ENCODE measurements at places on chromosomes 1 and 21.
A peak's percentile ranks its signal among the peaks of the same experiment; 100 is the strongest.

DNA sequence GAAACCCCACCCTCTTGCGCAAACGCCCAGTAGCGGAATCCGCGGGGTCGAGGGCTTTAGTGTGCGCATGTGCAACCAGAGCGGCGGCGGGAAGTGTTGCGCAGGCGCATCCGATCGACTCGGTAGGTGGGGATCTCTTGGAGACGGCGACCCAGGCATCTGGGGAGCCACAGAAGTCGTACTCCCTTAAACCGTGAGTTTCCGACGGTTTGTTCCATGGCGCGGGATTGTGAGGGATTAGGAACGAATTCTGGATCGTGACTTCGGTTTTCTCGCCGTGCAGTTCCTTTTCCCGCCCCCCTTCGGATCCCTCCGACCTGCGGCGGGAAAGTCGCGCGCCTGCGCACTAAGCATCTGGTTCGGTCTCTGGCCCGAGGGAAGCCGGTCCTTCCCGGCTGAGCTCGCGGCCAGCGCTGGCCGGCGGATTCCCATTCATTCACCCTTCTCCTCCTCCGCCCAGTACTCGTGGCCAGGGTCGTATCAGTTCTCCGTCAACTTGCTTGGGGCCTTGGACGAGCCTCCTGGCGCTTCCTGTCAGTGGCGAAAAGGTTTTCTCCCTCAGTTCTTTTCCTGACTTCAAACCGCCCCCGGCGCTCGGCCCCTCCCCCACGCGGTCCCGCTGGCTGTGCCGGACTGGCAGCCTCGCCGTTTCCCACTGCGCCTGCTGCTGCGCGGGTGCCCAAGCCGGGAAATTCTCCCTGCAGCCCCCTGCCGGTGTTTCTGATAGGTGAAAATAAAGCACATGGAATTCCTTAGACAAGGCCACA, at the start of gene CDC7:
CDC7 (plus strand) TSS at position 96 of the 767 bp plus-strand sequence. CDS start 866 bp downstream, outside the sequence.
- DNase-seq = peak; percentile 82

DNA sequence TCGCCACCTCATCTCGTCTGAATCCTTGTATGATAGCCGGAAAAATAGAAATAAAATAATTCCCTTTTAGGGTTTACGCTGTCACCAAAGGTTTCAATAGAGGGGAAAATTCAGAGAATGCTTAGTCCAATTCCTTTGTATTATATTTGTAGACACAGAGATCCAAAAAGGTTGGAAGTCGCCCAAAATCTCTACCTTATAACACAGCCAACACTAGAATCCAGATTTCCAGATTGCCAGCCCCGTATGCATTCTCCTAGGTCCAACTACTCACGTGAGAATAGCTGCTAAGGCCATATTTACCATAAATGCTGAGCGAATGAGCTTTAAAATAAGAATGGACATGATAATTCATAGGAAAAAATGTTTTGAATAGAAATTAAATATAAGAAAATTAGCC, 124.5 kb downstream of the KCNK1 start:
- no peak for DNase-seq

GRCh38 chr1:950881-951280, 8.2 kb downstream of the NOC2L start:
- DNase-seq = no peak

GRCh38 chr21:31449921-31450535, 106.0 kb upstream of the TIAM1 start:
- no peak for DNase-seq

DNA sequence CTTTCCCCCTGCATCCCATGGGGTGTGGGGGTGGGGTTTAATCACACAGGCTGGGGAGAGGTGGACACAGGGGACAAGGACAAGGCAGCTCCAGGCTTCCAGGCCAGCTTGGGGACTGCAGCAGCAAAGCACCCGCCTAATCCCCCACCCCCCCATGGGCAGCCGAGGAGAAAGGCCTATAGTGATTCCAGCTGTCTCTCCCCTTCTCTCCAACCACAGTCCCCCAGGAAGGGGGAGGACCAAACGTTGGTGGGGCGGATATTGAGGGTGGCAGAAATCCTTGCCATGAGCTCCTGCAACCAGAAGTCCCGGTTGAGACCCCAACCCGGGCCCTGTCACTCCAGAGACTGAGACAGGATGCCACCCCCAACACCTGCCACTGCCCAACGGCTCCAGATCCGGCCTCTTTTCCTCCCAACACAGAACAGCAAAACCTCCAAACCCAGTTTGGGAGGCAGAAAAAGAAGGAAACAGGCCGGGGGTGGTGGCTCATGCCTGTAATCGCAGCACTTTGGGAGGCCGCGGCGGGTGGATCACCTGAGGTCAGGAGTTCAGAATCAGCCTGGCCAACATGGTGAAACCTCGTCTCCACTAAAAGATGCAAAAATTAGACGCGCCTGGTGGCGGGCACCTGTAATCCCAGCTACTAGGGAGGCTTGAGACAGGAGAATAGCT, 1.7 kb downstream of the EPHA2 start:
- DNase-seq = no peak

GRCh38 chr21:29647353-29647781, 292.4 kb downstream of the GRIK1 start:
- no peak for DNase-seq

- DNase-seq = no peak
Measured at GRCh38 chr1:156359973-156360372, 9.0 kb upstream of the RHBG start.

DNA sequence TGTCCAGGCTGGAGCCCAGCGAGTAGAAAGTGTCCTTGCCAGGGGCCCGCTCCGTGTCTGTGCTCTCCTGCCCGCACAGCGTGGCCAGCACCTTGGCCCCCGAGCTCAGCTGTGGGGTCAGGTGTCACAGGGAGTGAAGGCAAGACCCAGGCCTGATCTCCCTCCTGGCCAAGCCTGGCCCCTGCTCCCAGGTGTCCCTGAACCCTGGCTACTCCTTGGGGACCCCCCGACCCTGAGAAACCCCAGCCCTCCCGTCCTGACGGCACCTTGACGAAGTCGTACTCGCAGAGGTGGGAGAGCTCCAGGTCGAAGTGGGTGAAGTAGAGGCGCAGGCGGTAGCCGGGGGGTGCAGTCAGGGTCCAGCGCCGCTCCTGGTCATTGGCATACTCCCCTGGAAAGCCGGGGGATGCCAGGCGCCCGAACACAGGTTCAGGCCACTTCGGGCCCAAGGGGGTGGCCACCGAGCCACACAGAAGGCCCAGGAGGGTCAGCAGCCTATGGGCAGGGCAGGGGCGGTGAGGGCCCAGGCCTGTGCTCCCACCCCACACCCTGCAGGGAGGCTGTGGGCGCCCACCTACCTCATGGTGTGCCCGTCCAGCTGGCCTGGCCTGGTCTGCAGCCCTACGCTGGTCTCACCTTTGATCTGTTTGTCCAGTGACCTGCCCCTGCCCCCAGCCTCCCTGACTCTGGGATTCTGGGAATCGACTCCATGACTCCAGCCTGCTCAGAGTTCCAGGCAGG, at the start of gene MASP2:
MASP2 (minus strand) TSS at position 615 of the 741 bp plus-strand sequence; CDS start at position 583, 32 bp downstream.
- DNase-seq = no peak

DNA sequence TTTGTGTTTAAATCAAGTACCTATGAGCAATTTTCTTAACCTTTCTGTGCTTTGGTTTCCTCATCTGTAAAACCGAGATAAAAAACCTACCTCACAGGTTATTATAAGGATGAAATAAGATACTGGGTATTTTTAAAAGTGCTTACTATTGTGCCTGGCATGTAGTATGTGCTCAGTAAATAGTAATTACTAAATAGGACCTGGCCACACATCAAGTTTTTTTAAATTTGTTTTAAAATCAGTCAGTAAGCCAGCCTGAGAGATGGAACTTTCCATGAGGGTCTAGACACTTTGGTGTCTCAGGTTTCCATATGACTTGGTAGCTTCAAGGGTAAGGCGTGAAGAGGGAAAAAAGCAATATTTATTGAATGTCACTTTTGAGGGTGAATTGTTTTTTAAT, 7.0 kb upstream of the ATF3 start:
- no peak for DNase-seq

- DNase-seq = no peak
Measured at GRCh38 chr1:40161888-40162397, 756 bp downstream of the RLF start.

GRCh38 chr1:204961765-204962419, 81.1 kb upstream of the CNTN2 start:
- DNase-seq = no peak

- no peak for DNase-seq
Measured at GRCh38 chr1:245770156-245770555, 615.4 kb downstream of the KIF26B start.

GRCh38 chr1:223456747-223457146, 63.5 kb downstream of the CCDC185 start:
- peak; percentile 0 for DNase-seq

DNA sequence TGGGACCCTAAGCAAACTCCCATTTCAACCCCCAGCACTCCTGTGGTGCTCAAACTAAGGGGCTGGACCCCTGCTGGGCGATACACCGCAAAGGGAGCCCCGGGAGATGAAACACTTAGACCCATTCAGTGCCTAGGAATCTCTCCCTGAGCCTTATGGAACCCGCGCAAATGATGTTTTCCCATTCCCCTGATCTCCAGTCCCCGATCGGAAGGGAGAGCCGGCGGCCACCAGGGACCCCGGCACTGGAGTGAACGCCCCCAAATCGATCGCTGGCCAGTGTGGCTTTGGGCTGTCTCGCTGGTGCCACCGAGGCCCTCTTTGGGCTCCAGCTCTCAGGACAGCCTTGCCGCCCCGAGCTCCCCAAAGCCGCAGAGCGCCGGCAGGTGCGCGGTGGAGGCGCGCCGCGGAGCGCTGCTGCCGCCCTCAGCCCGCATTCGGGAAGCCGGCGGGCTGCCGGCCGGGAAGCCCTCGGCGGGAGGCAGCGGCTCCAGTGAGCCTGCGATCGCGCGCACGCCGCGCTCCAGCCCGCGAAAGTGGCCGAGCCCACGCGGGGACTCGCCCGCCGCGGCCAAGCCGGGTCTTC, 1.1 kb downstream of the PLXNA2 start:
- DNase-seq = no peak

DNA sequence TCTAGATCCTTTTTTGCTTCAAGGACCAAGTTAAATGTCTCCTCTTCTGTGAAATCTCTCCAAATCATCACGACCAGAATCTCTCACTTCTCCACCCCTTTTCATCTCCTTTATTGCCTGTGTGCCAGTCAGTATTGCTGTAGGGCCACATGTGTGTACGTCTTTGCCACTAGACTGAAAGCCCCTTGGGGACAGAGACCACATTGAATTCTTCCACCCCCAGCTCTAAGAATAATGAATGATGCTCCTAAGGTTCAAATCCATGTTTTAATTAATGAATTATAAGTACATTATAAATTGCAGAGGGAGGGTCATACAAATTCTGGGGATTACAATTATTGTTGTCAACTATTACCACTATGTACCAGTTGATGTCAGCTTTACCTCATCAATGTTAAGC, 343.8 kb downstream of the USP25 start:
- no peak for DNase-seq

- DNase-seq = no peak
Measured at GRCh38 chr1:218463194-218464156, 118.3 kb downstream of the TGFB2 start.

- DNase-seq = no peak
Measured at GRCh38 chr1:75136921-75137641, 2.9 kb downstream of the LHX8 start.

- no peak for DNase-seq
Measured at GRCh38 chr1:39107341-39108290, 81.5 kb downstream of the NDUFS5 start.

DNA sequence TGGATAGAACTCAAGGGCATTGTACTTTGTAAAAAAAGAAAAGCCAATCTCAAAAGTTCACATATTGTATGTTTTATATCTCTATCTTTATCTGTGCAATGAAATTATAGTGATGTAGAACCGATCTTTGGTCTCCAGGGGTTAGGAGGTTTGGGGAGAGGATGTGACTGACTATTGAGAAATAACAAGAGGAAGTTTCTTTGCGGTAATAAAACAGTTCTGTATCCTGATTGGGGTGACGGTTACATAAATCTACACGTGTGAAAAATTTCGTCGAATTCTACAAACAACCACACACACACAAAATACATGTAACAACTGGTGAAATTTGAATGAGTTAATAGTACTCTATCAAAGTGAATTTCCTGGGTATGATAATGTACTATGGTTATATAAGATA, 10.6 kb upstream of the OR2T33 start:
- no peak for DNase-seq

- no peak for DNase-seq
Measured at GRCh38 chr1:161492827-161493226, 12.4 kb upstream of the FCGR2A start.

GRCh38 chr1:114093624-114094362, 59.9 kb downstream of the SYT6 start:
- DNase-seq = peak; percentile 10

All from stromal cell of bone marrow (primary cell).